ENCODE measurements at places on chromosomes 2 and 18. TPM values are rescaled to one million over a fixed set of nuclear protein-coding genes. Genes with fewer than 3 reads are reported as not detected.

Gene TEKT4
- not detected for total RNA-seq

Gene HMSD
- total RNA-seq = 0.55 TPM

Gene CDCA7
- 22.8 TPM for total RNA-seq

Gene ZNF532
- 17.2 TPM for total RNA-seq

Gene COL3A1
- total RNA-seq = 48.0 TPM

Gene GREB1
- total RNA-seq = 2.0 TPM

Gene UGT1A1
- total RNA-seq = 4.0 TPM

Gene CBLN2
- 1.1 TPM for total RNA-seq

Gene CYP26B1
- total RNA-seq = 1.6 TPM

Gene FBLN7
- 0.70 TPM for total RNA-seq

Gene TRMT61B
- total RNA-seq = 8.3 TPM

Gene MC5R
- total RNA-seq = not detected

Gene NOP58
- 29.8 TPM for total RNA-seq

Gene RAB12
- total RNA-seq = 15.8 TPM

Gene SPATA3
- total RNA-seq = not detected

Gene SDC1
- 184 TPM for total RNA-seq

Gene BCL11A
- total RNA-seq = 29.0 TPM

Gene ADAM23
- 1.8 TPM for total RNA-seq

Gene ACVR1C
- 14.6 TPM for total RNA-seq

Gene ARHGAP15
- total RNA-seq = 8.8 TPM

All from left colon (tissue), 2 donors.